ENCODE measurements at places on chromosomes 16 and 17. TPM values are rescaled to one million over a fixed set of nuclear protein-coding genes. Genes with fewer than 3 reads are reported as not detected.

Gene TNP2
- polyA plus RNA-seq: not detected

- no peak for DNase-seq
Observed at GRCh38 chr17:7259555-7259889, 2.8 kb downstream of the CLDN7 start.

DNA sequence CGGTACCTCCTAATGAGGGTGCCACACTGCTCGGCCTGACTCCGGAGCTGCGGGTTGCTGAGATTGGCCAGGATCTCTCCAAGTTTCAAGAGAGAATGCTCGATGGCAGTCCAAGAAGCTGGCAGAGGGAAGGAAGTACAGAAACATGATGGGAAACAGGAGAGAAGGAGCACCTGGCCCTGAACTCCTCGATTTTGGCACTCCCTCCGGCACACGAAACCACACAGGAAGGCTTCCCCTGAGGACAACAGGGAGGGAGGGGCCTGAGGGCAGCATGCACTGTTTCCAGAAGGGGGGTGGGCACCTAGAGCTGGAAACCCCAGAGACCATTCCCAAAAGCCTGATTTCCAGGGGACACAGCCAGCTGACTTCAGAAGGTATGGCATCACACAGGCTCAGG is 18.1 kb downstream of the CSF3 start:
- no peak for DNase-seq

DNA sequence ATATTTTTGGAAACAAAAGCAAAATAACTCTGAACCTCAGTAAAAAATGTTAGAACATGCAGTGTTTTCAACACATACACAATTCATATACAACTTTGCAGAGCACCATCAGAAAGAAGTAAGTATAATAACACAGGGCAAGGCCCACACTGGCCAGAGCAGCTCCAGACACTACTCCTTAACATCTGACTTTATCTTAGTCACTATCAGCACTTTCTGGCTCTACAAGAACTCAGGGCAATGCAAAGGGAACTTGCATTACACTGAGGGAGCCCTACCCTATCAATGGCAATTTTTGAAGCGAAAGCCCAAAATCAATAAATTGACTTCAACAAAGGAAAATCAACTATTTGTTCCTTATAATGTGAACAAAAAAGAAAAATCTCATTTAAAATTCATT is 16.5 kb downstream of the RNF157 start:
- no peak for DNase-seq

DNA sequence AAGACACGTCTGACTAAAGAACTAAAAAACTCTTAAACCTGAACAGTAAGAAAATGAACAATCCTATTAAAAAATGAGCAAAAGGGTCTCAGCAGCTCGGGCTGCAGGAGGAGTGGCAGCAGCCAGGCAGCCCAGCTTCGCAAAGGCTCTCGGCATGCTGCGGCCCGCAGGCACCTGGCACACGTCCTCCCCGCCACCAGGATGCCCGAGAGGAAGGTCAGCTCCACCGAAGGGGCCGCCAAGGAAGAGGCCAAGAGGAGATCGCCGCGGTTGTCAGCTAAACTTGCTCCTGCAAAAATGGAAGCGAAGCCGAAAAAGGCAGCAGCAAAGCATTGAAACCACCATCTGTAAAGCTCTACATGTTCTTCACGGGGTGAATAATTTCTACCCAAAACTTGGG is 173.5 kb downstream of the BCAS3 start:
- no peak for DNase-seq
